ENCODE measurements at places on chromosomes 12 and 14.

GRCh38 chr12:124847113-124848074 lies 16.3 kb downstream of the SCARB1 start:
- DNase-seq = no peak

- DNase-seq = no peak
Measured at GRCh38 chr12:64083285-64084210, 138.5 kb downstream of the KICS2 start.

DNA sequence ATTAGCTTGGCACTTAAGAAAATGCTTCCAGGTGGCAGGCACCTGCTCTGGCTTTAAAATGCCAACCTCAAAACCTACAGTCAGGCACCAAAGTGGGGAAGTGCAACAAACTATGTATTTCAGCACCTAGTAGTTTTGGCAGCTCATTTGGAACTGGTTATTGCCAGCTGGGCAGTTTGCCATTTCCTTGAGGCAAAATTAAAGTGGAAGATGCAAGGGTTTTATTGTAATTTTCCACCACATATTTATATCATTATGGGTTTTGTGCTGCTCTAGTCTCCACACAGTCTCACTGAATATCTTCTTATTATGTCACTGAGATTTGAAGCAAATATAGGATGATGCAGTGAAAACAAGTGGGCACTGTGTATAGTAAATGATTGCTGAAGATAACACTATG lies 117.0 kb downstream of the PRKD1 start:
- no peak for DNase-seq

GRCh38 chr14:60184146-60184904 lies 19.1 kb upstream of the DHRS7 start:
- peak; percentile 36 for DNase-seq

GRCh38 chr14:77902811-77903210 lies 102.9 kb downstream of the ADCK1 start:
- no peak for DNase-seq

DNA sequence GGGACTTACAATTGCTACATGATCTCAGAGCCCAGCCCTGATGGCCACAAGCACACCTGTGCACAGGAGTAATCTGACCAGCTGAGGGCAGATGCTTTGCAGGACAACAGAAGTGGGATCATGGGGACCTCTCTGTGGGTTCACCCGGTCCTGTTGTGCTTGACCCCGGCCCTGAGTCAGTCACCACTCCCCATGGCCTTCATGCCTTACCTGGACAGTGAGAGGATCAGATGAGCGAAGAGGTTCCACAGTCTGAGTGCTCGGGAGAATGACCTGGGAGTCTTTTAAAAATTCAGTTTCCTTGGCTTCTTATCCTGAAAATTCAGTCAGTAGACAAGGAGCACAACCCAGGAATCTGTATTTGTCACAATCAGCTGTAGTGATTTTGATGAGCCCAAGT lies 88.1 kb downstream of the NTF3 start:
- no peak for DNase-seq
